Activated B cell treated with CpG ODN at 0.5 μM for 24 hours (primary cell): ENCODE measurements at places on chromosomes 5 and 9. TPM values are rescaled to one million over a fixed set of nuclear protein-coding genes. Genes with fewer than 3 reads are reported as not detected.

GRCh38 chr5:170368586-170368985, 20.6 kb downstream of the KCNMB1 start:
- no peak overlapping the region for H3K27ac ChIP-seq
- H3K27me3 ChIP-seq = peaks cover 8% of the 10 kb centered on the region
- H3K4me3 ChIP-seq = no peak overlapping the region
- no peaks in the 10 kb centered on the region for H3K36me3 ChIP-seq
- H3K4me1 ChIP-seq = no peaks in the 10 kb centered on the region

DNA sequence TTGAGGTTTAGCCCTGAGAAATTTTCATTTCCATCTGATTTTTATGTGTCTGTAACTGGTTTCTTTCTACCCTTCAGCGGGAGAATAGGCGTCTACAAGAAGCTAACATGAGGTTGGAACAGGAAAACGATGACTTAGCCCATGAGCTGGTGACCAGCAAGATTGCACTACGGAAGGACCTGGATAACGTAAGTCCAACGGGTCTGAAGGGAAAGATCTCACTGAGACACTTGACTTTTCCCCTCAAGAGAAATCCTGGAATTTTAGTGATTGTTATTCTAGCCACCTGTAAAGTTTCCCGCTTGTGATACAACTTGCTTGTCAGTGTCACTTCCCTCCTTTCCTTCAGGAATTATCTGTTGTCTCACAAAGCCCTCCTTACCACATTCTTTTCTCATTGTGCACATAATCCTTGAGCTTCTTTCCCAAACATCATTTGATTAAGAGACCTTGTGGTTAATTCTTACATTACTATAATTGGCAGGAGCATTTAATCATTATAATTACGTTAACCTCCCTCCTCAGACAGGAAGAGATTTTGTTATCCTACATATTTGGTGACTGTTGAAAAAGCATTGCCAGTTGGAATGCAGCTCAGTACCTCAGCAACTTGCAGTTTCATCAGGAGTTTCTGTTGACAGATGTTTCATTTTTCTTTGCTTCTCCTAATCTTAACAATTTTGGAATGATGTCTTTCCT, 56.9 kb downstream of the GPR21 start:
- no peak for DNase-seq
- H3K36me3 ChIP-seq = peaks cover 63% of the 10 kb centered on the region
- H3K27me3 ChIP-seq = no peaks in the 10 kb centered on the region
- peaks cover 68% of the 10 kb centered on the region for H3K4me1 ChIP-seq

- no peak overlapping the region for H3K4me3 ChIP-seq
- DNase-seq = no peak
- peaks cover 54% of the 10 kb centered on the region for H3K4me1 ChIP-seq
- peak overlapping the region; percentile 22 for H3K27ac ChIP-seq
Observed at GRCh38 chr5:141506381-141507155, 17.7 kb downstream of the PCDHGC5 start.

- H3K4me3 ChIP-seq = no peak overlapping the region
- no peak overlapping the region for H3K27ac ChIP-seq
- H3K4me1 ChIP-seq = no peaks in the 10 kb centered on the region
- peaks cover 11% of the 10 kb centered on the region for H3K27me3 ChIP-seq
Observed at GRCh38 chr9:88741335-88741734, 206.4 kb downstream of the NXNL2 start.

DNA sequence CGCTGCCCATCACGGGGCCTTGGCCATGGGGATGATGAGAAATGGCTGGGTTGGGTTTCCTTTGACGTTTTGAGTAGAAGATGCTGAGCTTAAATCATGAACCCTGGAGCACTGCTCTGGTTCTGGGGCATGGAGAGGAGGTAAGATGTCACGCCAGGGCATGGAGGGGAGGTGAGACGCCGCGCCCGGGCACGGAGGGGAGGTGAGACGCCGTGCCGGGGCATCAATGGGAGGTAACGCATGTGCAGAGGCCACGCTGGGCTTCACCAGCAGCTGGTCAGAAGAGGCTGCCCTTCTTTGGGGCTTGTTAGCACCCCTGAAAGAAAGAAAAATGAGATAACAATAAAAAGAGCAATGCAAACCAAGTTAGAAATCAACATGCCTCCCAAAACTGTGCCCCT, 322.5 kb upstream of the IRX4 start:
- no peak for DNase-seq
- no peaks in the 10 kb centered on the region for H3K4me1 ChIP-seq
- H3K36me3 ChIP-seq = no peaks in the 10 kb centered on the region
- H3K4me3 ChIP-seq = no peak overlapping the region

- H3K4me1 ChIP-seq = no peaks in the 10 kb centered on the region
- no peak overlapping the region for H3K4me3 ChIP-seq
- H3K36me3 ChIP-seq = no peaks in the 10 kb centered on the region
- no peak for DNase-seq
- no peaks in the 10 kb centered on the region for H3K27me3 ChIP-seq
Observed at GRCh38 chr5:179215576-179215975, 129.7 kb downstream of the ADAMTS2 start.

GRCh38 chr9:119634006-119634405, 264.8 kb upstream of the BRINP1 start:
- H3K4me1 ChIP-seq = no peaks in the 10 kb centered on the region
- no peak for DNase-seq
- no peaks in the 10 kb centered on the region for H3K27me3 ChIP-seq
- H3K27ac ChIP-seq = no peak overlapping the region
- no peak overlapping the region for H3K4me3 ChIP-seq

FAM151B gene
- 0.47 TPM in 1 of 2 replicates, not detected in the other for total RNA-seq

PCDH1 gene
- not detected in 2 replicates for total RNA-seq

STING1 gene
- 0.91 and 1.1 TPM in 2 replicates for total RNA-seq

ZFP37 gene
- 1.7 and 2.6 TPM in 2 replicates for total RNA-seq

RPS14 gene
- total RNA-seq = 4,086 and 4,865 TPM in 2 replicates

HMCN2 gene
- total RNA-seq = not detected in 2 replicates
